Fibroblast of villous mesenchyme (primary cell): ENCODE measurements at places on chromosomes 11 and 22. TPM values are rescaled to one million over a fixed set of nuclear protein-coding genes. Genes with fewer than 3 reads are reported as not detected.

DNA sequence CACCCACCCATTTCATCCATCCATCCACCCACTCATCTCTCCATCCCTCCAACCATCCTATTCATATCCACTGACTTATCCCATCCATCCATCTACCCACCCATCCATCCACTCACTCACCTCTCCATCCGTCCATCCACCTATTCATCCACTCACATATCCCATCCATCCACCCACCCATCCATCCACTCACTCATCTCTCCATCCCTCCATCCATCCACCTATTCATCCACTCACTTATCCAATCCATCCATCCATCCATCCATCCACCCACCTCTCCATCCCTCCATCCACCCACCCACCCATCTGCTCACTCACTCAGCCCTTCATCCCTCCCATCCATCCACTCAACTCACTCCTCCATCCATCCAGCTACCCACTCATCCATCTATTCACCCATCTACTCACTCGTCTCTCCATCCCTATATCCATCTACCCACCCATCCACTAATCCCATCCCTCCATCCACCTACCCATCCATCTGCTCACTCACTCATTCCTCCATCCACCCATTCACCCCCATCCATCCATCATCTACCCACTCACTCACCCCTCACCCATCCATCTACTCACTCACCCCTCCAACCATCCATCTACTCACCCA lies 36.2 kb downstream of the TRMU start:
- no peak for DNase-seq

GAB4 gene
- not detected in 2 replicates for total RNA-seq

IL17REL gene
- under 0.01 TPM in 1 of 2 replicates, not detected in the other for total RNA-seq

DNA sequence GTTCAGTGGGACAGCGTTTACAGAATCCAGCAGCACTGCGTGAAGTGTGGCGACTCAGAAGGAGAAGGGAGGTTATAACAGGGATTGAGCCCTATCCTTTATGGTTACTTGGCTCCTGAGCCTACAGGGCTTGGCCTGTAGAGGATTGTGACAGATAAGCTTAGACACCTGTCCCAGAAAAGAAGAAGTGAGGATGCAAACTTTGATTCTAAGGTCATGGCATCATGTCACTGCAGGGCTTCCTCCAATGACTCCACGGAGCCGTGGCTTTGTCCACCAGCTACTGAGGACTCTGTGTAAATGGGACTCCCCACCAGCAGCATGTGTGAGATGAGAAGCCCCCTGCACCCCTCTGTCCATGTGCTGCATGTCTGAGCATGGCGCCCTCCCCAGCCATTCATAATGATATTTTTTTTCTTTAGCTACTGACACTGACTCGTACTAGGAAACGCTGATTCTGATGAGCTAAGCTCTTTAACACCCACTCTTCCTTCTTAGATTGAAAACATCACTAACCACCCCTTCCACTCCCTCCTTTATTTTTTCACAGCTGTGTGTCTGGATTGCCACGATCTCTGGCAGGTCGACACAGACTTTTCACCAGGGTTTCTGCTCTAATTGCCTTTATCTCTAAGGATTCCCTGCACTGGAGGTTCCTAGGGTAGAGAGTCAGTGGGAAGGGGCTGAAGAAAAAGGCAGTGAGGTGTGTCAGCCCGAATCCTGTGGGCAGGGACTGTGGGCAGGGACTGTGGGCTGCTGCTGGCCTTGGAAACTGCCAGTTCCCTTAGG lies 65.5 kb upstream of the TTC12 start:
- DNase-seq: no peak

GRK3 gene
- total RNA-seq: 1.6 and 1.7 TPM in 2 replicates
